ENCODE measurements at places on chromosomes 13 and 19. TPM values are rescaled to one million over a fixed set of nuclear protein-coding genes. Genes with fewer than 3 reads are reported as not detected.

Gene R3HDM4
- 52.8 TPM for total RNA-seq

Gene FUT3
- 7.5 TPM for total RNA-seq

Gene THAP8
- total RNA-seq, result 0.72 TPM

Gene ZNF497
- total RNA-seq, result 2.1 TPM

Gene ZNF729
- total RNA-seq, result not detected

Gene PEAK3
- total RNA-seq, result not detected

Gene CEACAM16
- total RNA-seq, result not detected

Gene CEBPA
- 16.1 TPM for total RNA-seq

Gene TINCR
- total RNA-seq, result 14.9 TPM

Gene TMEM272
- under 0.01 TPM for total RNA-seq

Gene LPAR2
- total RNA-seq, result 6.3 TPM

Gene CNN1
- 1.7 TPM for total RNA-seq

Gene LCP1
- 13.7 TPM for total RNA-seq

Gene FFAR2
- total RNA-seq, result 0.24 TPM

Gene CHAF1A
- 3.9 TPM for total RNA-seq

Gene OR7A5
- total RNA-seq, result not detected

Gene FXYD1
- not detected for total RNA-seq

Gene SIGLEC5
- total RNA-seq, result not detected

Gene UPK1A
- not detected for total RNA-seq

Gene REEP6
- total RNA-seq, result 4.3 TPM

Gene FGF22
- total RNA-seq, result not detected

Gene ZNF71
- total RNA-seq, result 5.3 TPM

Gene MARCHF2
- 61.2 TPM for total RNA-seq

Gene ZNF763
- 0.43 TPM for total RNA-seq

Gene ZNF563
- total RNA-seq, result 2.4 TPM

Gene CEACAM4
- total RNA-seq, result not detected

Gene CNOT3
- total RNA-seq, result 3.4 TPM
